ENCODE measurements at places on chromosomes 3 and 15.

- peak; percentile 60 for ATAC-seq
Measured at GRCh38 chr3:69838696-69839515, 99.6 kb downstream of the MITF start.

GRCh38 chr3:71554649-71555048 is 28.9 kb downstream of the FOXP1 start:
- no peak for ATAC-seq

DNA sequence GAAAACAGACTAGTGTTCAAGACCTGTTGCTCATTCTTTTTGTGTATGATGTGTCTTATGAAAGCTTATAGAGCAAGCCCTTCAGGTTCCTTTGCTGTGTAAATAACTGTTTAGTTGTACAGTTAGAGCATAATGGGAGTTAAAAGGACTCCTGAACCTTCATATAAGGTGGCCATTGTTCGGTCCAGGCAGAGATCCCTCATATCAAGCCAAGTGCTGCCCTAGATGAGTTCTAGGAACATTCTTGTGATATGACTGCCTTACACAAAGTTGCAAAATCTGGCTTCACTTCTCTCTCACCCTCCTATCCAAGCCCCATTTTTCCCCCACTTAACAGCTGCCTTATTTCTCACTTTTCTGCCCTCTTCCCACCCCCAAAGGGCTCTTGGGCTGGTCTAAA is 26.9 kb downstream of the GYG1 start:
- no peak for ATAC-seq

DNA sequence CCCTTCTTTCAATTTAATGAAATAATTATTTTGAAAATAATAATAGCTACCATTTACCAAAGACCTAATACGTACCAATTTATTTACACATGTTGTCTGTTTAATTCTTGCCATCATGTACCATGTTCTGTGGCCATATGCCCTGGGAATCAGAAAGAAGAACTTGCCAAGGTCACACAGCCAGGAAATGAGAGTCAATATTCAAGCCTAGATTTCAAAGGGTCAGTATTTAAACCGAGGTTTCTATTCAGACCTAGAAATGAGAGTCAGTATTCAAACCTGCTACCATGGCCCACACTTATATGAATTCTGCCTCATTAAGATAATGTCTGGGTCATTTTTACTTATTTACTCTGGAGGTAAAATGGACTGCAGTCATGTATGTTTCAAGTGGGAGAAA is 103.6 kb upstream of the TBL1XR1 start:
- ATAC-seq: no peak

DNA sequence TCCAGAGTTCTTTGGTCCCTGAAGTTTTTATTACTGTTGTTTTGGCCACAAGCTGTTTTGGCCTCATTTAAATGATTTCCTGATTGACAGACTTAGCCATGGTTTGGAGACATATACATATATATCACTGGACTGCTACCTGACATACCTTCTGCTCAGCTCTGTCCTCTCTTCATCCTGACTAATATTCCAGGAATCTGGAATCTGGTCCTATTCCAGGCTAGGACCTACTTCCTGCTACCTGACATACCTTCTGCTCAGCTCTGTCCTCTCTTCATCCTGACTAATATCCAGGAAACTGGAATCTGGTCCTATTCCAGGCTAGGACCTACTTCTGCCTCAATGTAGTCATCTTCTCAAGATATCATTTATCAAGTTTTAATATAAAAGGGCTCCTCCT is 724.4 kb upstream of the ROBO1 start:
- ATAC-seq: no peak

GRCh38 chr3:17013050-17013449 is 128.3 kb downstream of the PLCL2 start:
- no peak for ATAC-seq

- ATAC-seq: no peak
Measured at GRCh38 chr3:183514021-183514420, 41.5 kb downstream of the KLHL6 start.

Measured in SK-N-SH treated with all-trans-retinoic acid at 6 μM for 48 hours (cell line).